Renal cortex interstitium (tissue), 15 donors: ENCODE measurements at places on chromosomes 5 and 9.

DNA sequence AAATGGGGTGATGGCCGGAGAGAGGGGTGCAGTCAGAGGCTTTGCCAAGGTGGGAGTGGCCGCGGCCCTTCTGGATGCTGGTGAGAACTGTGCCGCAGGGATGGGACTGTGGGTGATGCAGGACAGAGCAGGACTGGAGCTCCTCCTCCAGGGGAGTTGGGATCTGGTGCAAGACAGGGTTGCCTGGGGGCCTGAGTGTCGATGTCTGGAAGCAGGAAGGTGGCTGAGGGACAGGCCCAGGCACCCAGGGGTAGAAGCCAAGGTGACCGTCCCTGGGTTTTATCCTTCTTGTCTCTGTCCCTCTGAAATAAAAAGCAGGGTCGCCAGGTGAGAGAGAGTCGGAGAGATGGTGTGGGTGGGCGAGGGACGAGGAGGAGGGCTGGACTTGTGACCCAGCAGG is 89.1 kb upstream of the IER5L start:
- DNase-seq = no peak

DNA sequence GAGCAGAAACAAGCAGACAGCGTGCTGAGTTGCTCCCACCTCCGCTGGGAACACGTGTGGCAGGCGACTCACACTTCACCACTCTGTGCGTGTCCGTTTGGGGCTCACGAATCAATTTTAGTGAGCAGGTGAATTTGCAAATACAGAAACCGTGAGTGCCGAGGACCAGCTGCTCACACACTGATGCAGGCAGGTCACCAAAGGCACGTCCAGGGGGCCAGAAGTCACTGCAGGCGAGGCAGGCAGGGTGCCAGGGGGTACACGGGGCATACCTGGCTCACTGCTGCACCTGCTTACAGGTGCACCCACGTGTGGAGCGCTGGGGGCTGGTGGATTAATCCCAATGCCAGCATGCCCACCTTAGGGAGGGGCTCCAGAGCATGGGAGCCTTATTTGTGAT is 68.8 kb downstream of the ZNF354C start:
- no peak for DNase-seq

DNA sequence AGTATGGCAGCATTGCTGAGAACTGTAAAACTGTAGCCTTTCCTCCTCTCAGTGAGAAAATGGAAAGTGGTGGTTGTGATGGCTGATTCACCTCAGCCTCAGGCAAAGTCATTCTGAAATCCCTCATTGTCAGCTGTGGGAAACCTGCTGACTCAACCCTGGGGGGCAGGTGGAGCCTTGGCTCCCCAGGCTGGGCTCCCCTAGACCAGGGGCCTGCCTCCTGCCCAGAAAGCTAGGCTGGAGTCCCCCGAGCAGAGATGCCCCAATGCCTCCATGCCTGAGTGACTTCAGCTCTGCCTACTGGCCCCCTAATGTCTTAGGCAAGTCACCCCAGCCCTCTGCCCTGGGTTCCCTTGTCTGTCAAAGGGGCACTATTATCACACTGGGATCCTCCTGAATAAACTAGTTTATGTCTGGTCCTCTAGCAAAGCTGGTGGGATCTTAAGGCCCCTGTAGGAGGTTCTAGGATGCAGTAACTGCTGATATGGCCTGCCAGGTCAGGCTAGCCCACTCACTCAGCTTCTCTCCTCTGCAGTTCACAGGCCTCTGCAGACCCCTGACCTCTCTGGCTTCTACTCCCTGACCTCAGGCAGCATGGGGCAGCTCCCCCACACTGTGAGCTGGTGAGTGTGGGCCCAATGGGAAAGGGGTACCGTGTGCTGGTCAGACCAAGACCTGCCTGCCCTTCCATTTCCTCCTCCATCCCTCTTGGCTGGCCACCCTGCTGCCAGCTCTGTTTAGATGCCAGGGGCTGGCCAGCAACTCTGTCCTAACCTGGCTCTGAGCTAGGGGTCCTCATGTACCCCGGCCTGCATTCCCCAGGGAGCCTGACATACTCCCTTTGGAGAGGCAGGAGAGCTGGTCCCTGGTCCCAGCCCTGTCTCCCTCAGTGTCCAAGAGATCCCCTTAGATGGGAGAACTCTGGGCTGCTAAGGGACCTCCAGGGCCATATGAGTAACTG is 24.2 kb downstream of the TCF7 start:
- DNase-seq = no peak

DNA sequence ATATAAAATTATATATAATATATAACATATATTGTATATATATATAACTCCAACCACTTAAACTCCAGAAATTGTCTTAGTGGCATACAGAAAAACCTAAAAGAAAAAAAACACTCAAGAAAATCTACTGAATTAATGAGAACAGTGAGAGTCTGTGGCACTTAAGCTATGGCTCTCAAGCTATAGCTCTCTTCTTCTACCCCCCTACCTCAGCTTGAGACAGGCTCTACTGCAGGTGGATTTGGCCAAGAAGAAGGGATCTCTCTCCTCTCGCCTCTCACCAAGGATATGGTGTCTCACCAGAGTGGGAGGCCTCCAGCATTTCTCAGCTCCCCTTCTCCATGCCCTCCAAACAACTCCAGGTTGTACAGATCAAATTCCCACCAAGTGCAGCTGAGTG is 64.5 kb upstream of the DAB2 start:
- no peak for DNase-seq

DNA sequence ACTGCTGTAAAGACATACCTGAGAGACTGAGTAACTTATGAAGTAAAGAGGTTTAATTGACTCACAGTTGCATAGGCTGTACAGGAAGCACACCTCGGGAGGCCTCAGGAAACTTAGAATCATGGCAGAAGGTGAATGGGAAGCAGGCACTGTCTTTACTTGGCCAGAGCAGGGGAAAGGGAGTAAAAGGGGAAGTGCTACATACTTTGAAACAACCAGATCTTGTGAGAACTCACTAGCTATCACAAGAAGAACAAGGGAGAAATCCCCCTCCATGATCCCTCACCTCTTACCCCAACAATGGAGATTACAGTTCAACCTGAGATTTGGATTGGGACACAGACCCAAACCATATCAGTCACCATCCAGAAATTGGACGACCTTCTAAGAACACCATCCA is 1285.8 kb upstream of the CDH9 start:
- DNase-seq = no peak

DNA sequence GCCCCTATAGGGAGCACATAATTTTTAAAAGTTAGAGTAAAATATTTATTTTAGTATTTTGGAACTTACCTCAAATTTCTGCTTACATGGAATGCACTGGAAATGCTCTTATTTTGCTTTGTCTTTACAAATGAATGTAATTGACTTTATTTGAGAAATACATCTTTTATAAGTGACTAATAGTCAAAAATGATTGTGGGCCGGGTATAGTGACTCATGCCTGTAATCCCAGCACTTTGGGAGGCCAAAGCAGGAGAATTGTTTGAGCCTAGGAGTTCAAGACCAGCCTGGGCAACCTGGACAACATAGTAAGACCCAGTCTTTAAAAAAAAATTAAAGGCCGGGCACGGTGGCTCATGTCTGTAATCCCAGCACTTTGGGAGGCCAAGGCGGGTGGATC is 5.8 kb downstream of the HMGCR start:
- no peak for DNase-seq

- DNase-seq = no peak
Observed at GRCh38 chr9:13412331-13412730, 132.8 kb upstream of the MPDZ start.

- DNase-seq = no peak
Observed at GRCh38 chr9:37345038-37345437, 77.5 kb upstream of the GRHPR start.

- DNase-seq = peak; percentile 65
Observed at GRCh38 chr9:109918339-109919163, 138.6 kb downstream of the PALM2AKAP2 start.

DNA sequence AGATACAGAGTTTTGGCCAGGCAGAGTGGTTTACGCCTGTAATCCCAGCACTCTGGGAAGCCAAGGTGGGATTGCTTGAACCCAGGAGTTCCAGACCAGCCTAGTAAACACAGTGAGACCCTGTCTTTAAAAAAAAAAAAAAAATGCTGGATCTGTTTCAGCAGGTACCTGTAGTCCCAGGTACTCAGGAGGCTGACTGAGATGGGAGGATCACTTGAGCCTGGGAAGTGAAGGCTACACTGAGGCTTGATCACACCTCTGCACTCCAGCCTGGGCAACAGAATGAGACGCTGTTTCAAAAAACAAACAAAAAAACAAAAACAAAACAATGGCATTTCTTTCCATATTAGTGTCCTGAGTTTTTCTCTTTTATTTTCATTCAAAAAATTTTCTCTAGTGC is 19.0 kb downstream of the UNC13B start:
- DNase-seq = no peak

DNA sequence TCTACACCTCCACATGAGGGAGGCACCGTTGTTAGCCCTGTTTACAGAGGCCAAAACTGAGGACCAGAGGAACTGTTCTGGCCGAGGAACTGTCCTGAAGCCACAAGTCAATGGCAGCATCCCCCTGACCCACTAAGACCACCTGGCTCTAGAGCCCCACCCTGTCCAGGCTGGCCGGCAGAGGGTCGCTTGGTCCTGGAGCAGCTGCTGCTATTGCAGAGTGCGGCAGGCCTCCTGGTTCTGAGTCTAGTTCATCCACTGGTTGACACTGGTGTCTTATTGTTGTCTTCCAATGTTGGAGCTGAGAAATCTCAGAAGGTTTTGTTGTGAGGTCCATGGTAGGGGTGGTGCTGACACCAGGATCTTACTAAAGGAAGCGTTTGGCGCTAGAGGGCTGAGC is 26.6 kb upstream of the ANGPTL2 start:
- DNase-seq = no peak

DNA sequence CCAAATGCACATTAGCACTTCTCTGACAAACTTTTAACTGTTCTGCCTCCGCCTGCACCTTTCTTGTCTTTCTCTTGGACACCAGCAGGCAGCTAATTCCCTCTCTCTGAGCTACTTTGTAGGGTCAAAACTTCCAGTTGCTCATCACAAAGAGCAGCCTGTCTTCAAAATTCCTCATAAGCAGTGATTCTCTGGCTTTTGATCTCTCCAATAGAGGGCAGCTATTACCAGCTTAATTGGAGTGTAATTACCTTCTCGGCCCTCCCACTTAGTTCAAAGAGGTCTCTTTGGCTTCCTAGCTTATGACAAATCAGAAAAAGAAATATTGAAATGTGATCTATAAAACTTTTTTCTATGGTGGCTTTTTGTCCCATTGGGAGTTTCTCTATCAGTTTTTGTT is 43.6 kb upstream of the RAD23B start:
- DNase-seq = no peak

GRCh38 chr5:33319841-33320240 is 120.9 kb upstream of the TARS1 start:
- DNase-seq = no peak

DNA sequence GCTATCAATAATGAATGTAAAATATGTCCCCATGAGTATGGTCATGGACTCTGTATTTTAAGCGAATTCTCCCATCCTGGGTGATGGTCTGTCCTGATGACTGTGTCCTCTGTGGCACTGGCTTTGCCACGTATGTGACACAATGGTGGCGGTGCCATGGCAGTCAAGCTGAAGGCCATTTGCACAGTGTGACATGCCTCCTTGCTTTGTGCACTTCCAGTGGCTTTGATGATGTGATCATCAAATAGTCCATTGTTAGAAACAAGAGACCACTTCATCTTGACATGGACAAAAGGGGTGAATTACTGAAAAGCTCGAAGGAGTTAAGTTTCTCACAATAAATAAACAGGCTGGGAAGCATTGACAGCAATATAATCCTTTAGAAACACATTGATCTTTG is 31.0 kb upstream of the PRRC1 start:
- no peak for DNase-seq

DNA sequence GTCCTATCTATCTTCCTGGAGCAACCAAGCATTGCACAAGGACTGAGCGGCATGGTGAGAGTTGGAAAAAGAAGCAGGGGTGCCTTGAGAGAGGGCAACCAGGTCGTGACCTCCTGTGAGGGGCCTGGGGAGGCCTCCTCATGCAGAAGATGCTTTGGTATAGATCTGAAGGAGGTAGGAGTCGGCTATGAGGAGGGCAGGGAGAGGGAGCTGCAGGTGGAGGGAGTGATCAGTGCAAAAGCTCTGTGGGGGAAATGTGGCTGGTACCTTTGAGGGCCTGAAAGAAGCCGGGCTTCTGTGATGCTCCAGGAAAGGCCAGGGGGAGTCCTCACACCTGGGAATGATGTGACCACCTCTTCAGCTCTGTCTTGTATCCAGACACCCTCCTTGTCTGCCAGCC is 3.6 kb upstream of the SLC25A48 start:
- DNase-seq = no peak

GRCh38 chr9:37309136-37309535 is 113.4 kb upstream of the GRHPR start:
- no peak for DNase-seq

DNA sequence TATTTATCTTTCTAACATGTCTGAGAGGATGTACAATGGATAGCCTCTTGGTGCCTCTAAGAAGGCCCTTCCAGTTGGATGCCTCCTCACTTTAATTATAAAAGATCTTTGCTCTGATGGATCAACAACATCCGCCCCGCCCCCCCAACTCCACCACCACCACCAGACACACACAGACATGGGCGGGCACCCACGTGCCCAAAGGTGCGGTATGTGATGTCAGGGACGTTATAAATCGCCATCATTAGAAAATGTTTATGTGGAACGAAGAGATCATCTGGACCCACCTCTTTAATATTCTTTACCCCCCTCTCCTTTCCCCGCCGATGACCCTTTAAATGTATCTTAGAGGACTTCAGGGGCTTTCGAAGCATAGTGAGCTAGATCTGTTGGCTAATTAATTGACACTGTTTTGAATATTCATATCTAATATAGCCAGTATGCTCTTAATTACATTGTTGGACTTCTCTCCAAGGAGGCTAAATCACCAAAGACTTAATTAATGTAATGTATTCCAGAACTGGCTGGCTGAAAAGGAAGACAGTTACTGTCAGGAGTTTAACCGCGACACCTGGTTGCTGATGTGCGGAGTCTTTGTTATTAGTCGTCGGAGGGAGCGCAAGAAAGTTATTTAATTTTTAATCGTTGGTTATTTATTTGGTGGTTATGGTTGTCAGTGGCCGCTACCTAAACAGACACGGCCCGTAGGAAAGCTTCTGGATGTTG is 6.1 kb upstream of the FOXB2 start:
- DNase-seq = no peak

- no peak for DNase-seq
Observed at GRCh38 chr9:26418480-26418879, 474.1 kb downstream of the CAAP1 start.

DNA sequence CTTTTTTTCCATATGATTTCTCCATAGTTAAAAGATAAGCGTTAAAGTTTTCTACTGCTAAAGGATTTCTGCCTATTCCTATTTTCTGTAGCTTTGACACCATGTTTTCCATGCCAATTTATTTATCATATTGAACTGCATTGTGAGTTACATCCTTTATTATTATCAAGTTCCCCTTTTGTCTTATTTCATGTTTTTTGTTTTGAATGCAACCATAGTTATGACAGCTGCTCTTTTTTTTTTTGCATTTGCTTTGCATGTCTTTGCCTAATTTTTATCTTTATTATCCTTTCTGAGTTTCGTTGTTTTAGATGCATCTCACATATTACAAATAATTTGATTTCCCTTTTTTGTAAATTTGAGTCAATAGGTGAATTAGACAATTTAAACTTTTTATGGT is 161.5 kb downstream of the DEPDC1B start:
- no peak for DNase-seq

GRCh38 chr9:22285066-22285465 is 161.6 kb upstream of the DMRTA1 start:
- no peak for DNase-seq

- DNase-seq = no peak
Observed at GRCh38 chr5:15209053-15209762, 290.8 kb upstream of the FBXL7 start.

- DNase-seq = no peak
Observed at GRCh38 chr9:38651400-38652042, 31.1 kb upstream of the ANKRD18A start.

- peak; percentile 12 for DNase-seq
Observed at GRCh38 chr5:168747987-168748777, 169.0 kb upstream of the PANK3 start.
